ENCODE measurements at places on chromosomes 4 and X. TPM values are rescaled to one million over a fixed set of nuclear protein-coding genes. Genes with fewer than 3 reads are reported as not detected.

Gene CXCL3
- 1.4 TPM for polyA plus RNA-seq

Gene HMGB3
- polyA plus RNA-seq = 55.0 TPM

GRCh38 chrX:120350450-120351138, 11.3 kb upstream of the ATP1B4 start:
- DNase-seq = no peak

- DNase-seq = no peak
These were observed 46.8 kb downstream of the HTRA3 start for GRCh38 chr4:8316251-8316771.

DNA sequence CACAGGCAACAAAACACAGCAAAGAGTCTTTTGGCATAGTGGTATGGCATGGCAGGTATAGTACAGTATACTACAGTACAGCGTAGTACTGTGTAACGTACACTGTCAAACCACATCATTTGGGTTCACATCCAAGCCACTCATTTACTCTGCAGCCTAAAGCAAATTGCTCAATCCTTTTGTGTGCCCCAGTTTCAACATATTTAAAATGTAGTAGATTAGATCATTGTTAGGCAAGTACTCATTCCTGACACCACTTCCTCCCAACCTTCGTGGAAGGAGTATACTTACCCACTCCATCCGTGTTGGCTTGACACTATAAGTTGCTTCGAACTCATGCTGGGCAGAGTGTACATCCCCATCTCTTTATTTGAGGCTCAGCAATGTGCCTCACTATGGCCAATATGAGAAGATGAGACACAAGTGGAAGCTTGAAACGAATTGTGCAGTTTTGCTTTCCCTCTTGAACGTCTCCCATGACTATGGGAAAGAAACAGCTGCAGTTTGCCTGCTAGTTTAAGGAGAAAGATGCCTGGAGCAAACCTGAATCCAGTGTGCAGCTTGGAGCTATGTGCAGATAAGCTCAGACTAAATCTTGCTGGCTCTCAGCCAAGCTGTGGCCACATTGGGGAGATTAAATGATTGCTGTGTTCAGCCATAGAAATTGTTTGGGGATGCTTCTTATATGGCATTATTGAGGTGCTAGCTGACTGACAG, 85.7 kb upstream of the TBL1X start:
- DNase-seq = no peak
